ENCODE measurements at places on chromosomes 12 and 14.

GRCh38 chr12:78802593-78802992 lies 62.0 kb upstream of the SYT1 start:
- DNase-seq: peak; percentile 61

DNA sequence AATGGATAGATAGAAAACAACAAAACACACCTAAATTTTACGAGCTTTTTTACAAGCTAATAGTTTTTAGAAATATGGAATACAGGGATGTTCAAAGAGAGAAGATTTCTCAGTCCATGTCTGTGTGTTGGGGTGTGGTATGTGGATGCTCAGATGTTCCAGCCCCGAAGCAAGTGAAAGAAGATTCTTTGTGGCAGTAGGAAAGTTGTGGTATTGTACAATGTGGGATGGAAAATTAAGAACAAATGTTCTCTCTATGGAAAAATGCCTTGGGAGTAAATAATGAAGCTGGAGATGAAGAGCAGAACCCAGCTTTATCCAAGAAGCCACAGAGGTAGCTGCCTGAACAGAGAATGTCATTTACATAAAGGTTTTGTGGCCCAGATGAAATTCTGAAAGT lies 150.3 kb upstream of the PRKD1 start:
- DNase-seq: no peak

DNA sequence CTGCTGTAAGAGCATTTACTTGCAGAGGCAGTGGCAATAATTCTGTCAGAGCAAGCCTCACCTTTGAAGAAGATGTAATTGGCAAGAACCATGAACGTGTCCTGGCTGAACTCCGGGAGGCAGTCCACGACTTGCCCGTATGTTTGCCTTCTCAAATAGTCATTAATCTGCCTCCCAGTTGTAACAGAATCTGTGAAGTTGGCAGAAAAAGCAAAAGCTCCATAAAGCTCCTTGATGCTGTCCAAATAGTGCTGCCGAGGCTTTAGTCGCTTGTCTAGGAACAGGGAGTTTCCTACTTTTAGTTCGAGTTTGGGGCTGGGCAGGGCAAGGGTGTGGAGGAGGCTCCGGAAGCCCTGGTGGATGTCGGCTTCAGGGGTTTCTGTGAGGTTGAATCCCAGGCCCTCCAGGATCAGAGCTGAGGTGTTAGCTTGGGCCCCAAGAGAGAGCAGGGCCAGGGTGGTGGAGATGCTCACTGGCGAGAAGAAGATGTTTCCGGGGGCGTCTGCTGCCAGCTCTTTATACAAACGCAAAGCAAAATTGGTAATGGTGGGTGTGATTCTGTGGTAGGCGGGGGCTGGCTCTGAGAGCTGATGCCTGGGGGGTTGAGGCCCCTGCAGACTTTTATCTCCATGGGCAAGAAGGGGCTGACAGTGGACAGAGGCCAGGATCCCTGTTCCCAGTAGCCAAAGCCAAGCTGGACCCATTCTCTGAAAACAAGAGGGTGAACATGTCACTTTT lies 4.4 kb downstream of the SERPINA11 start:
- DNase-seq: no peak

DNA sequence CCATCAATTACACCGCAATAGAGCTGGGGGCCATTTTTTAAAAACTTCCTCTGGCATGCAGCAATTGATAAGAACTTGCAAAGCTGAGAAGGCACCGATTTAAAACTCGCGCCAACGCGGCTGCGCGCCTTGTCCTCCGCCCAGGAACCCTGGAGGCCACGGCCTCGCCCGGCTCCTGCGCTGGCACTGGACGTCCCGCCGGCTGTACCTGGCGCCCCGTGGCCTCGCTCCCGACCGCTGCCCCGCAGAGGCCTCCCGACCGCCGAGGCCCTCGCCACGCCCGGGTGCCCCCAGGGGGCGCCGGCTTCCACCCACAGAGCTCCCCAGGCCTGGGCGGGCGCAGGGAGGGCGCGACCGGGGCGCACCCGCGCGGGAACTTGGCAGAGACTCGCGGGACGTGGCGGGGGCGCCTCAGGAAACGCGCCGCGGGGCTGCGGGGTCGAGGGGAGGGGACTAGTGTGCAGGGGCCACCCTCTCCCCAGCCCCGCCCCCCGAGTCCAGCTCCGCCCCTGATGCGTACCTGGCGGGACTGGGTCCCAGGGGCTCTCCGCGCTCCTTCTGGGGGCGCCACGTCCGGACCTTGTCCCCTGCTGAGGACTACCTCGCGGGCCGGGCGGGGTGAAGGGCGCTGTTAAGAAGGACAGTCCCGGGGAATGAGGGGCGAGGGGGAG lies 65.7 kb downstream of the TNFAIP2 start:
- no peak for DNase-seq

DNA sequence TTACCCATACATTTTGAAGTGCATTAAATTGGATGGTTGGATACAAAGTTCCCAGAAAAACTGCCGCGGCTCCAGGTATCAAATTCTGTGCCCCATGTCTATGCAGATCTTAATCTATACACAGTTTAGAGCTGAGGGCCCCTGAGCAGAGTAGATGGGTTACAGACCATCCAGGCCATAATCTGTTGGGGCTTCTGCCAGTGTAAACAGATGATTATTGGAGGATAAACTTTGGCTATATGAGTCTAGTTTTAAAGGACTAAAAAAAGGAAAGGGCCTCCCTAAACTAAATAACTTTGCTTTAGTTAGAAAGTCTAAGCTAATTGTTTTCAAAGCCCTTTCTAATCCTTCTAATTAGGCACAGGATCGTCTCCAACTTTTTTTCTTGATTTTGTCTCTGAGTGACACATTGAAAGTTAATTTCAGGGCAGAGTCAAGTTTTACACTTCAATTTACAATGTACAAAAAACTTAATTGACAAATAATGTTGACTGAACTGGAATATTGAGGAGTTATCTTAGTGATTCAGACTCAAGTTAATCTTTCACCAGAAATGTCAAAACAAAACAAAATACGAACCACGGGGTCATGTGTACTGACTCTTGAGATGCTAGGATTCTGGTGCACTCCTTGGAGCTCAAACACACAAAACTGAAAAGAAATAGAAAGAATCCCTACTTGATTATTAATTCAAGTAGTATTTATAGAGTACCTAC lies 133.9 kb upstream of the SCAF11 start:
- no peak for DNase-seq

DNA sequence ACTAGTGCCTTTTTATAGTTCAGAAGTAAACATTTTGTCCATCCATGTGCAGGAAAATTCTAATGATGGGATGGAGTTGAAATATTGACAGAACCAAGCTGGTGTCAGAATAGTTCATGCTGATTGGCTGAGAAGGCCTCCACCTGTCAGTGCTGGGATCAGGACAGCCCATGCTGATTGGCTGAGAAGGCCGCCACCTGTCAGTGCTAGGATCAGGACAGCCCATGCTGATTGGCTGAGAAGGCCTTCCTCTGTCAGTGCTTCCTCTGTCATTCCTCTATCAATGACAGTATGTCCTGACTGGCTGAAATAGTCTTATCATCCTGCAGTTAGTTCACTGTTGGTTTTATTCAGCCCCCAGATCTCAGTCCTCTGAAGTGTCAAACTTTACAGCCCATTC lies 95.7 kb downstream of the PPP2R5C start:
- no peak for DNase-seq

DNA sequence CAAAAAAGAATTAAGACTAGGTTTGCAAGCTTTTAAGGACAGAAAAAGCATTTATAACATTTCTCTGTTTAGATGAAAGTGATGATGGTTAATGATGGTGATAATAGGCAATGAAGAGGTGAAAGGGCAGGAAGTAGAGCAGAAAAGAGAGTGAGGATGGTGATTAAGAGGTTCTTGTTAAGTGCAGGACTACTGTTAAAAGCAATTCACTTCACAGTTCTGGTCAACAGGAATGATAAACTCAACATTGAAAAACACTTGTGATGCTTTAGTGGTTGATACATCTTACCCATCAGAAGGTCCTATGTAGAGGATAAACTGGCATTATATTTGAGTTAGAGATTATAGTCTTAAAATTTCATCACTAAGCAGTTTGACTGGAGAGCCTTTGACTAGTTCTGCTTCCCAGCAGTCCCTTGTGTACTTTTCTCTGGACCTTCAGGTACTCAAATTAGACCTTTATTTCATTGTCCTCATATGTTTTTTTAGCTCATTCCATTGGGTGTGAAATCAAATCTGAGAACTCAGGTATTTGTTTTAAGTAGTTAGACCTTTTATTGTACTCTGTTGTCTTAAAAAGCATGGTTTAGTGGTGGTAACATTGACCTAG lies 10.9 kb downstream of the RAP1B start:
- no peak for DNase-seq

DNA sequence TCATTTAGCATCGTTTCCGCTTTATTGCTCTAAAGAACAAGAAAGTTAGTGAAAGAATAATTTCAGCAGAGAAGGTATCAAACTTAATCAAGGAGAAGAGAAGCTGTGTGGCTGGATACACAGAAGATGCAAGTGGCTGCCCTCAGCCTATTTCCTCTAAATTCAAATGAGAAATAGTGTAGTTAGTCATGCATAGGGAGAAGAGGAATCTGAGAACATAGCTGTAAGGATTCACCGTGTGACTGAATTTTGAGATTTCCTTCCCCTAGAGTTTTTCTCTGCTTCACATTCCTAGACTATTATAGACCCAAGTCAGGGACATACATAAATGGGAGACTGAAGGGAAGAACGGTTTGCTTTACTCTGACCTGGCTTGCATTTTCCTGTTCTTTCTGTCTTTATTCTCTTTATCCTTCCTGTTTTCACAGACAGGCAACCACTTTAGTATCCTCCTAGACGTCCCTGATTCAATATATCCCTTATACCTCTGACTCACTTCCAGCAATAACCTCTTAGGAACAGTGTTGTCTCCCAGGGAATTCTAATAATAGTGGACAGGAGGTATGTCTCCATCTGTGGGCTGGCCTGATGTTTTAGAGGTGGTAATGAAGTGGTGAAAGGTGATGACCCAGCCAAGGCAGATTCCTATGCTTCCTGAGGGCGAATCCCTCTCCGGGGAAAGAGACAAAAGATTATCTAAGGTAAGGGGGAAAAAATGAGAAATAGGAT lies 7.0 kb downstream of the RNASE10 start:
- DNase-seq: no peak

DNA sequence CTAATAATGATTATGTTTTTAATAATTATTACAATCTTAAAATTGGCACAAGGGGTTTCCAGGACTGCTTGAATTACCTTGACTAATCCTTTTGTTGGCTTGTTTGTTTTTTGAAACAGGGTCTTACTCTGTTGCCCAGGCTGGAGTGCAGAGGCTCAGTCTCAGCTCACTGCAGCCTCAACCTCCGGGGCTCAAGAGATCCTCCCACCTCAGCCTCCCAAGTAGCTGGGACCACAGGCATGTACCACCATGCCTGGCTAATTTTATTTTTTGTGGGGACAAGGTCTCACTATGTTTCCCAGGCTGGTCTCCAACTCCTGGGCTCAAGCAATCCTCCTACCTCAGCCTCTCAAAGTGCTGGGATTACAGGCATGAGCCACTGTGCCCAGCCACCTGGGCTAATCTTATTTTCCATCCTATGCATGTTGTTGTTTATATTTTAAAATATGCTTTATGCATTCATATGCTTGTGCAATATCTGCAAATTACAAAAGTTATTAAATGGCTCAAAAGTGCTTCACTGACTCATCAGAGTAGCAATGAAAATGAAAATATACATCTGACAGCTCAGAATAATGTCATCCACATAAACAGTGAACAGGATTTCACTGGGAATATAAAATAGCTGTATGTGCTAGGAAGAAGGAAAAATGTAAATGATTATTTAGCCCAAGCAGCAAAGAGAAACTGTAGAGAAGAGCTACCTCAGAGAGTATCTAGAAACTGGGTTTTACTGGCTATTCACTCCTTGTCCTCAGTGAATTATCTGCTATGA lies 24.8 kb upstream of the PLEKHG6 start:
- no peak for DNase-seq

DNA sequence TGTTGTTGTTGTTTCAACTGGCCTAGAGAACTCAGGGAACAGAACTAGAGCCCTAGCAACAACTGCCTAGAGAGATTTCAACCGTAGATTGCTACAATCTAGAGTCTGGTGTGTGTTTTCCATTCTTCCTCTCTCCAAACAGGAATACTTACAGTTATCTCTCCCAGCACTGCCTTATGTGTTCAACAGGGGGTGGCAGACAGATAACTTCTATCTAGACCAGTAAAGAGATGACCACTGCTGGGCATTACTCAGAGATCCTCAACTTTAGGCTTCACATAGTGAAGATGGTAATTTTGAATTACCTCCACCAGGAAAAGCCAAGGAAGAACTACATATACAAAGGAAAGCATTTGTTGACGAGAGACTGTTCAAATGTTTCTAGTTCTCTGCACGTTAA lies 4.8 kb downstream of the TXNDC16 start:
- DNase-seq: no peak

DNA sequence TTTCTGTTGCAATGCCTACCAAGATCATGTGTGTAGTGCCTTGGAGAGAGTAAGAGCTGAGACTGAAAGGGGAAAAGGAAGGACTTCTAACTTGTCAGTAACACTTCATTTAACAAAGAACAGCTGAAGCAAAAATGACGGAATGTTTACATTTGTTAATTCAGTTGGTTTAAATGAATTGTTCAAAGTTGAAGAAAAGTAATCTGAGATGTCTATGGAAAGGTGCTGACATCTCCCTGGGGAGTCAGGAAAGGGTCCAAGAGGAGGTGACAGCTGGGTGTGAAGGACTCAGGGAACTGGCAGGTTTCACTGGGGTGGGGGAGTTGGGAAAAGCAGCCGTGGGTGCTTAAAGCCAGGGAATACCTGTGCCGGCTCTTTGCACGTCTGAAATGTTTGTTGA lies 7.9 kb downstream of the TMEM63C start:
- no peak for DNase-seq

- DNase-seq: peak; percentile 31
These were observed 110.9 kb downstream of the KSR2 start for GRCh38 chr12:117857632-117858612.

- DNase-seq: peak; percentile 95
These were observed 1.5 kb downstream of the L3HYPDH start for GRCh38 chr14:59482541-59483331.

DNA sequence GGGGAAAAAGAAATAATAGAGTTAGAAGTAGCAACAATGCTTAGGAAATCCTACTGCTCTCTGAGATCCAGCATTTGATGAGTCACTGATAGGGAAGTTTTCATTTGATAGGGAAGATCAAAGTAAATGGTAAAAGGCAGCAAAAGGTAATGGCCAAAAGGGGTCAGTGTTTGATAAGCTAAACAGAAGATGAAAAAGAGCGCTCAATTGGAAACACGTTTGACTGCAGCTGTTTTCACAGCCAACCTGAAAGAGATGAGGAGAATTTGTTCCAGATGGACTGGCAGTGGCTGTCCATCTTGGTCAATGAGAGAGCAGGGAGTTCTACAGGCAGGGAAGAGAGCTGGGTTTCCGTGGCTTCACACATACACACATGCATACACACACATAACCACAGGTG lies 264.2 kb downstream of the TMEM132C start:
- DNase-seq: no peak

GRCh38 chr14:55254581-55254980 lies 16.6 kb upstream of the FBXO34 start:
- DNase-seq: no peak

GRCh38 chr12:99804715-99805114 lies 157.2 kb downstream of the GARIN6 start:
- no peak for DNase-seq

GRCh38 chr12:74259199-74259598 lies 278.4 kb upstream of the ATXN7L3B start:
- DNase-seq: no peak

Measured in HFFc6 (cell line).